Adrenal gland (tissue), 19 donors: ENCODE measurements at places on chromosomes 12 and 14.

DNA sequence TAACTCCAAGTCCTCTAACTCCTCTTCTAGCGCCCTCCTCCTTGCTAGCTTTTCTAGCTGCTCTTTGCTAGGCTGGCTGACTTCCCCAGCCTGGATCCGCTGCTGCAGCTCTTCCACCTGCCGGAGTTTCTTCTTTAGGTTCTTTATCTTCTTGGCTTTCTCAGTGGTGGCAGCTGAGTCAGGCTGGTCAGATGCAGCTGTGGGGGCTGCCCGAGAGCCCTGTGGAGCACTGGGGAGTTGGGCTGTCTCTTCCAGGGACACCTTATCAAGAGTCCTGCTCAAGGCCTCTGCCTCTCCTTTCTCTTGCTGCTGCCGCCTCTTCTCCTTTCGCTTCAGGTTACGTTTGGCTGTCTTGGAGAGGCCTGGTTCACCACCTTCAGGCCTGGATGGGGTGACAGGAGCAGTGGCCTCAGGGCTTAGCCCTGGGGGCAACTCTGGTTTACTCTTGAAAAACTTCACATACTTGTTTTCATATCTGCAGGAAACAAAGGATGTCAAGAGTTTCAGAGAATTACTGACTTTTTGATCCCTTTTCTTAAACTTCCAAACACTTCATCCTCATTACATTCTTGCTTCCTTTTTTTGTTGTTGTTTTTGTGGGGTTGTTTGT, 25.7 kb downstream of the PYM1 start:
- DNase-seq: peak; percentile 75

- DNase-seq: no peak
Measured at GRCh38 chr14:78618368-78618767, 448.2 kb downstream of the NRXN3 start.

DNA sequence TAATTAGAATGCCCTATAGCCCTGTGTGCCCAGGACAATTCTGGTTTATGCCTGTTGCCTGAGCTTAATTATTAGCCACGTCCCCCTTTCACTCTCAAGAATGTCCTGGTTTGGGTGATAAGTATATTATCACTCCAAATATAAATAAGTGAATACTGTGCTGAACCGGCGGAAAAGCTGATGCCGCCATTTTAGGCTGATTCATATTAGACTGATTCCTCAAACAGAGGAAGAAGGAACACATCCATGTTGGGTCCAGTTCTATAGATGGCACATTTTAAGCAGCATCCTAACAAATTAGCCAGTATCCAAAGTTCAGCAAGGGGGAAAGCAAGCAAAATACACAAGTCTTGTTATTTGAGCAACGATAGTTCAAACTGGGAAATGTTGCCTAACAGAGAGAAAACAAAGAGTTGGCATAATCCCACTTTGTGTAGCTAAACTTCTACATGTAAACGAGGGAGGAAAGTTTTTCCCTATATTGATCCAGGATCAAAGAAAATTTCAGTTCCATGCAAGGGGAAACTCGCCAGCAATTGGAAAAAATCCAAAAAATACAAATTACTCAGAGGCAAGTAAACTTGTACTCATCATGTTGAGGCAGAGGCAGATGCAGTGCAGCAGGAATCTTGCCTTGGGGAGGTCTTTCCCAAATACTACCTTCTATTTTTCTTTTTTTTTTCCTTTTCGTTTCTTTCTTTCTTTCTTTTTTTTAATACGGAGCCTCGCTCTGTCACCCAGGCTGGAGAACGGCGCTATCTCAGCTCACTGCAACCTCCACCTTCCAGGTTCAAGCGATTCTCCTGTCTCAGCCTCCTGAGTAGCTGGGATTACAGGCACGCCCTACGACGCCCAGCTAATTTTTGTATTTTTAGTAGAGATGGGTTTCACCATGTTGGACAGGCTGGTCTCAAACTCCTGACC, 96.2 kb downstream of the ITPR2 start:
- DNase-seq: no peak

GRCh38 chr14:56339855-56340701, 221.9 kb downstream of the PELI2 start:
- peak; percentile 80 for DNase-seq

GRCh38 chr14:76428611-76429010, 52.7 kb downstream of the ESRRB start:
- no peak for DNase-seq

DNA sequence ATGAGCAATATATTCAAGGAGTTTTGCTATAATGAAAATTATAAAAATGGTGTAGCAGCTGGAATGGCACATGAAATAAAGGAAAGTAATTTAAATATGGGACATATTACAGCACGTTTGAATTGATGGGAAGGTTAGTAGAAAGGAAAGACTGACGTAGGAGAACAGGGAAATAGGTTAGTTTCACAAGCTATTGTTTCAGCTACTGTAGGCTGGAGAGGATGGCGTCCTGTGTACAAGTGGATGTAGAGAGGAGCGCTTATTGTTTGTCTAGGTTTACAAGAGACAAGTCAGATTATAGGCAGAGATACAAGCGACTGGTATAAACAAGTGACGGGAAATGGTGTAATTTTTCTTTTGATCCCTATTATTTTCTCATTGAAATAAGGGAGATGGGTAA, 431.2 kb upstream of the PDE3A start:
- no peak for DNase-seq

GRCh38 chr14:101965181-101965544, 790 bp downstream of the DYNC1H1 start:
- DNase-seq: peak; percentile 86

DNA sequence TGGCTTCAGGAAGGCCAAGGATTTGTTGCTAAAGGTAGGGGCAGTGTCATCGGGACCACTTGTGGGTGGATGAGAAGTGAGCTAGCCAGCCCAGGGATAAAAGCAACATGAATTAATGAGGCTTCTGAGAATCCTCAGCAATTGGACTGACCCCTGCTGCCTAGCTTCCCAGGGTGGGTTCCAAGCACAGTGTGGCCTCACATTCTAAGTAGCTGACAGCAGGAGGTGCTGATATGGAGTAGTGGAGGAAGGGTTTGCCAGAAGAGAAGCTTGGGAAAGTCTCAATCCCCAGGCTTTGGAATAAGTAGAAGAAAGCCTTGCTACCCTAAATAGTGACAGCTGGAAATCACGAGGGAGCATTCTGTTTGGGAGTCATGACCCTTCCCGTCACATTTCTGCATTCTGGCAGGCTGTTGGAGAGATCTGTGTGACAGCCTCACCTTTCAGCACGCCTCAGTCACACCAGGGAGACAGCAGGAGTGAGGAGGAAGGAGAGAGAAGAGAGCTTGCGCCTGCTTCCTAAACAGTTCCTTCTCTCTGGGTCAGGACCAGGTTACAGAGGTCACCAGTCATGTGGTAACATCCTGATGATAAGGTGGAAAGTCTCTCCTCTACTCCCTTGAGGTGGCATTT, 31.2 kb downstream of the DACT1 start:
- no peak for DNase-seq

DNA sequence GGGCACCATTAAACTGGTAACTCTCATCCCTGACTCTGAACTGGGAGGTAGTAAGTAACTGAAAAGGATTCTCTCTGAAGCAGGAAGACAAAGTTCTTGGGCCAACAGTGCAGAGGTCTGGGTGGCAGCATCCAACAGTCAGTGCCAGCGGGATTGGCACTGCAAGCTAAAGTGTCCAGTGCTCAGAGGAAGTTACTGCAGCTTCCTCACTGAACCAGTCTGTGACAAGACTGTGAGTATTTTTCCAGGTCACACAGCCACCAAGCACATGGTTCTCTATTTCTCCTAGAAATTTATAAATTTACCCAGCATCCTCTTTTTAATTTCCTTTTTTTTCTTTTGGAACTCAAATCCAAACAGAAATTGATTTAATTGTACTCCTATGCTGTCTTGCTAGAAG, 81.6 kb upstream of the FAR2 start:
- no peak for DNase-seq

DNA sequence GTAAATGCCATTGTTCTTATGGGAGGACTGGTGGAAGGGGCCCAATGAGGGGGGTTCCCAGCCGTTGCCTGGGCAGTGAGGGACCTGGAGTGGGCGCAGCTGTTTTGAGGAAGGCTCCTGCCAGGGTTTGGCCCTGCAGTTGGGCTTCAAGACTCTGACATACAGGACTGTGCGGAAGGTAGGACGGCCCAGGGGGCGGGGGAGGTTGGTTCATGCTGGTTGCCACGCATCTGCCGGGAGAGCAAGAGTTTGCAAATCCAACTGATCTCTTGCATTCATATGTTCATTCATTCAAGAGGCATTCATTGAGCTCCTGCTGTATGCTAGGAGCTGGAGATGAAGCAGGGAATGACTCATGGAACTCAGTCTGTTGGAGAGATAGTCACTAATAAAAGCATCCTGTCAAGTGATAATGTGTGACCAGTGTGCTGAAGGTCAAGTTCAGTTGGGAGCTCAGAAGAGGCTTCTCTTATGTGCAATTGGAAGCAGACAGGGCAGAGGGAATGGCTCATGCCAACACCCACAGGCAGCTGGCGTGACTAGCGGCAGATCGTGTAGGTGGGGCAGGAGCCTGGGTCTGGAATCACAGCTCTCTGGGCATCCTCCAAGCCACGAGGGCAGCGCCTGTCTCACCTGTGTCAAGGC, 7.8 kb downstream of the SH2B3 start:
- DNase-seq: no peak

- no peak for DNase-seq
Measured at GRCh38 chr12:78414071-78414470, 450.5 kb upstream of the SYT1 start.

- DNase-seq: no peak
Measured at GRCh38 chr12:162467-163307, 51.3 kb downstream of the SLC6A12 start.

- no peak for DNase-seq
Measured at GRCh38 chr12:78406213-78406612, 458.4 kb upstream of the SYT1 start.

DNA sequence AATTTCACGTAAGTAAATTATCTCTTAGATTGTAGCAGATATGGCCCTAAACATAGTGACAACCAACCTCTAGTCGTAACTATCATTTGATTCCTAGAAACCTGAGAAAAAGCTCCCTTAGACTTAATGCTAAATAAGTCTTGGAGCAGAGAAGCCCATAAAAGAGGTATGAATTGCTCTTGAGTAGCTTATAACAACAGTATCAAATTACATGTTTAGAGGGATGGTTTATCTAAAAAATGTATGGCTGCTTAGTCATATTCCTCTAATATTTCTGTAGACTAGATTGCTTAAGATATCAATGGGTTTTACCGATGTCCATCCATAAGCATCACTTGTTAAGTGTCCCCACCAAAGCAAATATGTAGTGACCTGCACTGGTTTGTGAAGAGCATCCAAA, 259.7 kb downstream of the NELL2 start:
- no peak for DNase-seq

DNA sequence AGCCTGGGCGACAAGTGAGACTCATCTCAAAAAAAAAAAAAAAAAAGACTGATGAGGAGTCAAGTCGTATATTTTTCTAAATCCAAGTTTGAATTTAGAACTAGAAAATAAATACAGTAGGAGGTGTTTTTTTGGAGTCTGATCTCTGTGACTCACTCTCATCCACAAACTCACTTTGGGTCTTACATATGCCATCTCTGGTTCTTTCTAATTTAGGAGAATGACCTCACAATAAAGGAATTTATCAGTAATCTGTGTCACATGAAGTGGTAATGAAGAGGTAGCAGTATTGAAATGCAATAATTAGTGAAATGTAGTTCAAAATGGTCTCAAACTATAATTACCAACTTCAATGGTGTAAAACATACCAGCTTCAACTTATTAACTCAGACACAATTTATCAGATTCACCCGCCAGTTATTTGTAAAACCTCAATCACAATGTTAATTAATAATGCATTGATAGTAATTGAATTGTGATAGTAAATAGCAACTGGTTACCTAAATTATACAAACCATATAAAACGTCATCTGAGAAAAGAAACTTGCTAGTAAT, 4.4 kb upstream of the CFL2 start:
- no peak for DNase-seq

- no peak for DNase-seq
Measured at GRCh38 chr14:74235017-74235416, 4.2 kb upstream of the VSX2 start.

GRCh38 chr12:123655420-123655819, 15.5 kb upstream of the TCTN2 start:
- DNase-seq: no peak

DNA sequence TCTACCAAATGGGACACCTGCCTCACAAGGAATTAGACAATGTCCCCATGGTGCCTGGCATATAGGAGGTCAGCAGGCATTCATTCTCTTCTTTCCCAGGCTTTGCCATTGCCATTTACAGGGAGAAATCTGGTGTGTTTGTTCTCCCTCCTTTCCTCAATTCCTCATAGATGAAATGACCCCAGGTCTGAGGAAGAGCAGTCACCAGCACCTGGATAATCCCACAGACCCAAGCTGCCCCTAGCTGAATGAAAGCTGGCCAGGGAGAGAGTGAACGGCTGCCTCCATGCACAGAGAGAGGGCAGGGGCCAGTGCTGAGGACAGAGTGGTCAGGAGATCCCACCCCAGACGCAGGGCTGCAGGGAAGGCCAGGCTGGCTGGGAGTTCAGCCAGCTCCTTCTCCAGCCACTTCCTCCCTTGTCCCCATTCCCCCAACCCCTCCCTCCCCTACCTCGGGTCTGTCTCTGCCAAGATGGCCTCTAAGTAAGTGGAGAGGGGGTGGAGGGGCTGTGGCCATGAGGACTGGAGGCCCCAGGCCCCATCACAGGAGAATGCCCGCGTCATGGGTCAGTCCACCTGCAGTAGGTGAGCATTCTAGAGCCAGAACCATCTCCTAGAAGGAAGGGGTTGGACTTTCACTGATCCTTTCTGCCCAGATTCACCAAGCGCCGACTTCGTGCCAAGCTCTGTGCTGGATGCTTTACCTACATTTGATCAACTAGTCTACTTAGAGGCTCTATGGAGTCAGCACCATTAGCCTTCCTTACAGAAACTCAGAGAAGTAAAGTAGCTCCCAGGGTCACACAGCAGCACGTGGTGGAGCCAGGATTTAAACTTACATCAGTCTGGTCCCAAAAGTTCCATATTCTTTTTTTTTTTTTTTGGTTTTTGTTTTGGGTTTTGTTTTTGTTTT, 2.0 kb upstream of the KRT4 start:
- DNase-seq: no peak

DNA sequence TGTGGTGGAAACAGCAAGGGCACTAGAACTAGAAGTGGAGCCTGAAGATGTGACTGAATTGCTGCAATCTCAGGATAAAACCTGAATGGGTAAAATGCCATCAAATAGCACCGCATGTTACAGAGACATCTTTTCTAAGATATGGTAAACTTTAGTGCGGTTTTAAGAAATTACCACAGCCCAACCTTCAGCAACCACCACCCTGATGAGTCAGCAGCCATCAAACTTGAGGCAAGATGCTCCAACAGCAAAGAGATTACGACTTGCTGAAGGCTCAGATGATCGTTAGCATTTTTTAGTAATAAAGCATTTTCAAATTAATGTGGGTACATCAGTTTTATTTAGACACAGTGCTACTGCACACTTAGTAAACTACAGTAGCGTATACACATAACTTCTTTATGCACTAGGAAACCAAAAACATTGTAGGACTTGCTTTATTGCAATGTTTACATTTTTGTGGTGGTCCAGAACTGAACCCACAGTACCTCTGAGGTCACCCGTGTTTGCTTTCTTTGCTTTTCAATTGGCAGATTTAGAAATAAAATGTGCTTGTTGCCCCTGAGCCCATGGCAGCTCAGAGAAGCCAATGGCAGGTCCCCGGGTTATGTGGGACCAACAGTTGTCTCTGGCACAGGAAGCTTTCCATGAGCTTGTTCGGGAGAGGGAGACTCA, 15.9 kb downstream of the GOLGA3 start:
- no peak for DNase-seq
